Activated CD4-positive, alpha-beta T cell treated with anti-CD3 and anti-CD28 coated beads for 4 hours (primary cell): ENCODE measurements at places on chromosomes 12 and 14.

DNA sequence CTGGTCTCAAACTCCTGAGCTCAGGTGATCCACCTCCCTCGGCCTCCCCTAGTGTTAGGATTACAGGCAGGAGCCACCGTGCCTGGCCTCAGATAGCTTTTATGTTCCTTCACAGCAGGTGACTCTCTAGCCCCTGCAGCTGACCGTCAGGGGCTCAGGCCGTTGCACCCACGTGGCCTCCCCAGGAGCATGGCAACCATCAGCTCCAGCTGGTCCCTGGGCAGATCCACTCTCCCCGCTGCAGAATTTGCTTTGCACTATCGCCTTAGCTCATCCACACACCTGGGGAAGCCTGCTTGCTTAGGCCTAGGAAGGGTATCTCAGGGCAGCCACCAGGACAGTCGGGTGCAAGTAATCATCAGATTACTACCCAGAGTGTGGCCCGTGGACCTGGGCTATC is 62.6 kb downstream of the TSPAN9 start:
- no peak for DNase-seq

GRCh38 chr12:120196363-120196762 is 1.8 kb upstream of the GCN1 start:
- DNase-seq: no peak

GRCh38 chr12:126212824-126213223 is 1147.6 kb downstream of the AACS start:
- no peak for DNase-seq

DNA sequence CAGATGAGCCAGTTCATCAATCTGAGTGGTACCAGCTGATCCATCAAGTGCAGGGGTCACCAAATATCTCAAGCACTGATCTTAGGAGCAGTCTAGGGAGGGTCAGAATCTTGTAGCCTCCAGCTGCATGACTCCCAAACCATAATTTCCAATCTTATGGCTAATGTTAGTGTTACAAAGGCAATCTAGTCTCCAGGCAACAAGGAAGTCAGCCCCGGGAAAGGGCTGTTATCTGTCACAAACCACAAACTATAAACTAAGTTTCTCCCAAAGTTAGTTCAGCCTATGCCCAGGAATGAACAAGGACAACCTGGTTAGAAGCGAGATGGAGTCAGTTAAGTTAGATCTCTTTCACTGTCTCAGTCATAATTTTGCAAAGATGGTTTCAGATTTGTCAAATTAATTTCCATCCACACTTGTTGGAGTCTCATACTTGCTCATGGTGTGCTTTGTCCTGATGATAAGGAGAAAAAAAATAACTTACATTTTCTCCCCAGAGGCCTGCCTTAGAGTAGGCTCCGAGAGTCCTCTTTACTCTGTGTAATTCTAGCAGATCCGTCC is 3.9 kb upstream of the ABHD4 start:
- no peak for DNase-seq

DNA sequence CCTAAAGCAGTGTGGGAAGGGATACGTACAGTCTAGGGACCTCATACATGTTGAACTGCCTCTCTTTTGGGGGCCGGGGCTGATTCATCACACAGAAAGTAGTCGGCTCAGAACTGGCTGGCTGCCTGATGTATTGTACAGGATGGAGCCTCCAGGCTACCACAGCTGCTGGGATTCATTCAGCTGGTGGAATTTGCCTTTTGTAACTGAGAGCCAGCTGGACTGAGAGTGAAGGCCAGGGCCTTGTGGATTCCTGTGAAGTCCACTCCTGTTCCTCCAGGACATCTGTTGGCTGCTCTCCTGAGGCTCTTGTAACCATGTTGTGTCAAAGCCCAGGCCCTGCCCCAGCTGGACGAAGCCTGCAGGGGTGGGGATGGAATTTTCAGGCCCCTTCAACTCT is 116.3 kb upstream of the PRICKLE1 start:
- no peak for DNase-seq

- DNase-seq: no peak
Measured at GRCh38 chr14:77883847-77884238, 83.9 kb downstream of the ADCK1 start.

- DNase-seq: no peak
Measured at GRCh38 chr12:93059925-93060665, 131.0 kb upstream of the EEA1 start.

DNA sequence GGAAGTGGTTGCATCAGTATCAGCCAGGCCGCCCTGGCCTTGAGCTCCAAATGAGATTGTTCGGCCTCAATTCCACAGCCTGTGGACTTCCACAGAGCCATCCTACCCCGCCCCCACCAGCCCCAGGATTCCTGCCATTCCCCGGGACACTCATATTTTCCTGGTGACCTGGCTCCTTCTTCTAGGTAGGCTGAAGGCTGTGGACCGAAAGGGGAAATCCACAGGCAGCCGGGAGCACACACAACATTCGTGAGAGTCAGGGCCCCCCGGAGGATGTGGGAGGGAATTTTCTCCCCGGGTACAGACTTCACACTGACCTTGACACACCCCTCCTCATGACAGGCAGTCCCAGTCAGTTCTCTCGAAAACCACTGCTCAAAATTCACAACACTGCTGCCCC is 39.9 kb downstream of the RIN3 start:
- no peak for DNase-seq

GRCh38 chr12:57094208-57095160 is 5.6 kb downstream of the NAB2 start:
- no peak for DNase-seq

DNA sequence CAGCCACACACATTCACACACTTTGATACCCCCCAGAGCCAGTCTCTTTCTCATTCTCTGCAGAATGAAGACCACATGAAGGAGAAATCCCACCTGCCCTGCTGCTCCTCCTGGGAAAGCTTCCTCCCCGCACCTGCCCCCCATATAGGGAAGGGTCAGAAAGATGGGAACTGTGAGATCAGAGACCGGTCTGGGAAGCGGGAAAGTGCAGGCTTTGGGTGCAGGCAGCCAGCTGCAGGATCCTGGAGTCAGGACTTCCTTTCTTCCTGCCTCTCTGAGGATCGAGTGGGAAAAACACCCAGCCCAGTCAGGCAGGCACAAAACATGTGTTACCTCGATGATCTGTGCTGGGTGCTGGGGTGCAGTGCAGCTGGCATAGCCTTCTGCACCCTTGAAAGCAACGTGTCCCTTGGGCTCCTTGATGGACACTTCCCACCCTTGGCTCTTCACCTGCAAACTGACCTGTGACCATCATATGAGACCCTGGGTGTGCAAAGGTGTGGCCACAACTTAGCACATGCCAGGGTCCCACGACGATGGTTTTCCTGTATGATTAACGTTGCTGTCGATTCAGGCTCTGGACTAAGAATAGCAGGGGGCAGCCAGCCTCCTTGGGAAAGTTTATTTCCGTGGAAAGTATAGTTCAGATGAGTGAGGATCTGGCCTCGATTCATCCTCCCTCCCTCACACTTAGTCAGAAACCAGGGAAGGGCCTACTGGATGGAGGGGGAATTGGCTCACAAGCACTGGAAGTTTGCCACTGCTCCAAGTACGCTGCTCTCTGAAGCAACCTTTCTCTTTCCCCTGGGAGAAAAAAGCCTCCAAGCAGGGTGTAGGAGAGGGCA is 105.4 kb upstream of the MED13L start:
- DNase-seq: no peak

- DNase-seq: no peak
Measured at GRCh38 chr12:64687816-64688215, 71.4 kb downstream of the GNS start.

DNA sequence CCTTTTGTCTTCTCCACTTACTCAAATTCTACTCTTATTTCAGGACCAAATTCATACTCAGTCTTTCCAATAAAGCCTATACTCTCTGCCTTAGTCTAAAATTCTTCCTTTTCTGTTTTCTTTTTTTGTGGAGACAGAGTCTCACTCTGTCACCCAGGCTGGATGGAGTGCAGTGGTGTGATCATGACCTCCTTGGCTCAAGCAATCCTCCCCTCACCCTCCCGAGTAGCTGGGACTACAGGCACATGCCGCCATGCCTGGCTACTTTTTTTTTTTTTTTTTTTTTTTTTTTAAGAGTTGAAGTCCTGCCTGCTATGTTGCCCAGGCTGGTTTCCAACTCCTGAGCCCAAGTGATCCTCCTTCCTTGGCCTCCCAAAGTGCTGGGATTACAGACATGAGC is 11.9 kb downstream of the SRP54 start:
- DNase-seq: no peak

DNA sequence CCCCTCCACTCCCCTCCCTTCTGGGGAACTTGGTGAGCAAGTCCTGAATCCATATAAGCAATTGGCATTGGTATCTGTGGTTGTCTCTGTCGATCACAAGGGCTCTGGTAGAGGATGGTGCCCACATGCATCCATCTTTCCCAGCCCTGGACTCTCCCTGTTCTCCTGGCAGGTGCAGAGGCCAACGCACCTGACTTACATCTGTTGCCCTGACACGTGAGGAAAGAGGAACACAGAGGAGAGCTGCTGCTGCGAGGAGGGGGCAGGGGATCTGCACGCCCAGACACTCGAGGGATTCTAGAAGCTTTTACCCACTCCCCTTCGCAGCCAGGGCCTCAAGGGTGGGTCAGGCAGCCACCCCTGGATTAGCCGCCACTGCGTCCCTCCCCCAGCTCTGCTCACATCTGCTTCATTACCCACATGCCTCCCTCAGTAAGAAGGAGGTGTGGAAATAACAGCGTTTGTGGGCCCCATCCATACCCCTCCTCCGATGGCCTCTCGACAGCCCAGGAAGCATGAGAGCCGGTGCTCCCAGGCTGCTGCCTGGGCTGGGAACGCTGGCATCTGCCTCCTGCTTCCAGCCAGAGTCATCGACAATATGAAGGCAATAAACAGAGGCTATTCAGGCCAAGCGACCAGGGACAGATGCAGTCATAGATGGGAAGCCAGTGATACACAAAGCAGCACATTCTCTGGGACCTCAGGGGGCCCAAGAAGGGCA is 56.5 kb downstream of the KDM2B start:
- no peak for DNase-seq

- peak; percentile 47 for DNase-seq
Measured at GRCh38 chr14:91078095-91078737, 17.8 kb upstream of the RPS6KA5 start.

- DNase-seq: no peak
Measured at GRCh38 chr14:64725879-64726584, 21.8 kb downstream of the PLEKHG3 start.

DNA sequence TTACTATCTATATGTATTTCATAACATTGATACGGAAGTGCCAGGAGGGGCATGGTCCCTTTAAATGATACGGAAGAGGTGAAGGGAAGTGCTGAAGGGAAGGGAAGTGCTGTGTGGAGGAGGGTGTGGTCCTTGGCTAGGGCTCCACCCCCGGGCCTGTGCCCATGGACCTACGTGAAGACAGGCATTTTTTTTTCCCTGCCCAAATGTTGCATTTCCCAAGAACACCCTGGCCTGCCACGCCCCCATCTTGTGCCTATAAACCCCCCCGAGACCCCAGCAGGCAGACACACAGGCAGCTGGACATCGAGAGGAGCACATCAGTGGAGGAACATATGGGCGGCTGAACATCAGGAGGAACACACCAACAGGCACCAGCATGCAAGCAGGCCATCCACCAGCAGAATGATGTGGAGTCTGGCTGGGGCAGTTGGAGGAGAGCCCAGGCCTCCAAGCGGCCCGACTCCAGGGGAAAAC is 134.1 kb downstream of the SLC41A2 start:
- no peak for DNase-seq

GRCh38 chr12:12138203-12139154 is 67.7 kb downstream of the BCL2L14 start:
- DNase-seq: no peak

GRCh38 chr14:91223028-91223783 is 21.3 kb downstream of the GPR68 start:
- peak; percentile 45 for DNase-seq

- no peak for DNase-seq
Measured at GRCh38 chr12:68508576-68508975, 102.1 kb upstream of the RAP1B start.

DNA sequence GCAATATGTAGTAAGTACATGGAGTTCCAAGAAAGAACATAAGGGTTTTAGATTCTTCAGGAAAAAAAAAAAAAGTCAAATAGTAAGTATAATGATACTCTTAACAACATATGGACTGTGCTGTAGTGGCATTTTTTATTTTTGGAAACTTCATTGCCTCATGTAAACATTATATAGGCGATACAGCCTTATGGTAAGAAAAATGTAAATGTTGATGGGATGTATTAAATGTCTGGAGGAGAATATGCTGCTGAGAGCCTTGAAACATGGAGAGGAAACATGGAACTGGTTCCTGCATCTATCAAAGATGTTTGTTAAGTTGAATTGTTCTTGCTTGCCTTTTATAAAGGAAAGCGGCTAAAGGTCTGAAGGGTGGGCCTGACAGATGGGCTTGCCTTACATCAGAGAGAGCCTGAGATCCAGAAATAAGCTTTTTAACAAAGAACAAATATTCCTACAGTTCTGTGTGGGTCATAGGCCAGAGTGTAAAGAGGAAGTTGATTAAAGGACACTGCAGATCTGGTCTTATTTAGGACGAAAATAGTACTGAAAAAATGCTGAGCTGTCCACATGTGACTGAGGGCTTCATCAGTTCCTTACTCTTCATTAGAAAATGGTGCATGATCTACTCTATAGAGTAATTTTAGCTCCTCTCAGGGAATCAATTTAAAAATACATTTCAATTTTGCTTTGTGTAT is 448.1 kb upstream of the DCN start:
- no peak for DNase-seq

DNA sequence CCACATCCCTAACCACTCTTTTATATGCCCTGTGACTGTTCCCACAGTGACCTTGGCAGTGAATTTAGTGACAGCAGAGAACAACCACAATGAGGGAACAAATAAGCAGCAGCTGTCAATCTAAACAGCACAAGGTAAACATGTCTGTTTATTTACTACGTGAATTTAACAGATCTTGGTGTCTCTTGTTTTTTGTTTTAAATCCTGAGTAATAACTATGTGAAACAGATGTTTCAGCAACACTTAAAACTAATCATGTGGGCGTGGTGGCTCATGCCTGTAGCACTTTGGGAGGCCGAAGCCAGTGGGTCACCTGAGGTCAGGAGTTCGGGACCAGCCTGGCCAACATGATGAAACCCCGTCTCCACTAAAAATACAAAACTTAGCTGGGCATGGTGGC is 17.0 kb upstream of the CFAP54 start:
- DNase-seq: no peak

GRCh38 chr14:53523226-53523625 is 370.1 kb upstream of the DDHD1 start:
- no peak for DNase-seq

DNA sequence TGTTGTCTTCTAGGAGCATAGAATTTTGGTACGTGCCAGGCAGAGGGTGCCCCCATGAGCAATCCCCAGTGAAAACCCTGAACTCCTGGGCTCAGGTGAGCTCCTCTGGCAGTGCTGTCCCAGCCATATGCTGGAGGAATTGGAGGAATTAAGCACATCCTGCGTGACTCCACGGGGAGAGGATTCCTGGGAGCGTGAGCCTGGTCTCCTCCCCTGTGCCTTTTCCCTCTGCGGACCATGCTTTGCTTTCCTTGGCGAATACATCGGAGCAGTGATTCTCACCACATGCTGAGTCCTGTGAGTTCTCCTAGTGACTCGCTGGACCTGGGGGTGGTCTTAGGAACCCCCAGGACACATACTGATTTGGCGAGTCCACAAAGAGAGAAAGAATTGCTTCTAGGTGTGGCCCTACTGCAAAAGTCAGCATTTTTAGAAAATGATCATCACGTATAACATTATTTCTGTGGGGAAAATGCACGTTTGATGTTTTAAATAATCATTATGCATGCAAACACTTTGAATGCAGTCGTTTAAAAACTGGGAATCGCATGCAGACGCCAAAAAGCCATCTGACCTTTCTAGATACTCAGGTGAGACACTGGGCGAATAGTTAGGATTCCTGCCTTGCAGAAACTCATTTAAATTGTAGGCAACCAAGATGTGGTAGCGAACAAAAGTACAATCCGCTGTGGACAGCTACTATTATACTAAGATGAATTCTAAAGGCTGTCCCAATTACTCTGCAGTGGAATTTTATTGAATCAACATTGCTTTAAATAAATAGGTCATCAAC is 370.9 kb downstream of the TMEM132D start:
- no peak for DNase-seq
